ENCODE measurements at places on chromosomes 7 and 10.

DNA sequence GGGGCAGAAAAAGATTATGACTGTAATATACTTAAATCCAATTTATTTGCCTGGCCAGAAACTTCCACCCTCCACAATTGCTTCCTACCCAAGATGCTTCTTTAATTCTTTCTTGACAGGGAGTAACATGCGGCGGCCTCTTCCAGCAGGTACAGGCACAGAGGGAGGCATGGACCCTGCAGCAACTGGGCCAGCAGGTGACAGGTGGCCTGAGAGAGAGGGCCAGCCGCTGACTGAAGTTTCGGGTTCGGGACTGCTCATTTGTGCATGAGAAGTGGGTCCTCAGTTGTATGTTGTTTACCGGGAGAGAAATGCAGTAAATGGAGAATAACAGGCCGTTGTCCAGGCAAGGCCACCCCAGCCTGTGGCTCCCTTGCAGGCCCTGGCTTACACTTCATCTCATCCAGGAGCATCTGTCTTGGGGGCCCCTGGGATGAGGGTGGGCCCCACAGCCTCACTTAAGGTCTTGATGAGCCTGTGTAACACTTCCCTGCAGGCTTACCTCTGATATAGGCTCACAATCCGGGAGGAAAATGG, 72.5 kb downstream of the C10orf143 start:
- DNase-seq = no peak

- no peak for DNase-seq
Measured at GRCh38 chr10:83425306-83425705, 714.0 kb upstream of the GHITM start.

- no peak for DNase-seq
Measured at GRCh38 chr10:129307141-129307540, 159.9 kb upstream of the MGMT start.

GRCh38 chr7:73802459-73802858, 28.3 kb upstream of the CLDN4 start:
- DNase-seq = no peak

GRCh38 chr10:12844811-12845483, 156.6 kb downstream of the CCDC3 start:
- DNase-seq = no peak

GRCh38 chr10:29033311-29033940, 255.4 kb upstream of the LYZL1 start:
- no peak for DNase-seq

DNA sequence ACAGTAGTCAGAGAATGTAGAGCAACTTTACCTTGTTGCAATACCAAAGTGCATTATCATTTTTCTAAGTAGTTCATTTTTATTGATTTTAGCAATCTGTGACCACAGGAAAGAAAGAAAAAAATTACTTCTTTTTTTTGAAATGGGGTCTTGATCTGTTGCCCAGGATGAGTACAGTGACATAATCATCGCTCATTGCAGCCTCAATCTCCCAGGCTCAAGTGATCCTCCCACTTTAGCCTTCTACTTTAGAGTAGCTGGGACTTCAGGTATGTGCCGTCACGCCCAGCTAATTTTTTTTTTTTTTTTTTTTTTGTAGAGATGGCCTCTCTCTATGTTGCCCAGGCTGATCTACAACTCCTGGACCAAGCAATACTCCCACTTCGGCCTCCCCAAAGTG, 11.4 kb upstream of the OAT start:
- no peak for DNase-seq

DNA sequence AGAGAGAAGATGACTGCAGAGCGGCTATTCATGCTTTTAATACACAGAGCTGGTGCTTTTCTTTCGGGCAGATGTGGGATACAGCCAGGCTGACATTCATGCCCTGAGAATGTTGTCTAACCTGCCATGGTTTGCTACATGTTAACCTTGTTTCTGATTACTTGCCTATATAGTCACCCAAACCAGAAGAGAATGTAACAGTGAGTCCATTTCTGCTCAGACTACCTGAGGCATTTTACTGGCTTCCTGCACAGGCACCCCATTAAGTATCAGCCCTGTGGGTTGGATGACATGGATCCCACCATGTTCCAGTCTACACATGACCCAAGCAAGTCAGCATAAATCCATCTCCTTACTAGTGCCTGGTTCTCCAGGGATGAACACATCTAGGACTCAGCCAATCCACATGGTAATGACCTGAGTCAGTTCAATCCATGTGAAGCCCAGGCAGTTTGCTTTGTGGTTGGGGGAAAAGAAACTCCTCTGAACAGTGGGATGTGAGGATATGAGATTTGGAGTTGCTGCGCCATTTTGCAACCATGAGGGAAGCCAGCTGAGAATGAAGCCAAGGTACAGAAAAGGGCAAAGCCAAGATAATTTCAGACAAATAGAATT, 55.7 kb upstream of the MKX start:
- no peak for DNase-seq

GRCh38 chr10:44466236-44466635, 81.3 kb upstream of the CXCL12 start:
- no peak for DNase-seq

- no peak for DNase-seq
Measured at GRCh38 chr10:76210211-76210610, 778.8 kb downstream of the LRMDA start.

GRCh38 chr7:66143876-66144332, 29.3 kb downstream of the CRCP start:
- DNase-seq = no peak

DNA sequence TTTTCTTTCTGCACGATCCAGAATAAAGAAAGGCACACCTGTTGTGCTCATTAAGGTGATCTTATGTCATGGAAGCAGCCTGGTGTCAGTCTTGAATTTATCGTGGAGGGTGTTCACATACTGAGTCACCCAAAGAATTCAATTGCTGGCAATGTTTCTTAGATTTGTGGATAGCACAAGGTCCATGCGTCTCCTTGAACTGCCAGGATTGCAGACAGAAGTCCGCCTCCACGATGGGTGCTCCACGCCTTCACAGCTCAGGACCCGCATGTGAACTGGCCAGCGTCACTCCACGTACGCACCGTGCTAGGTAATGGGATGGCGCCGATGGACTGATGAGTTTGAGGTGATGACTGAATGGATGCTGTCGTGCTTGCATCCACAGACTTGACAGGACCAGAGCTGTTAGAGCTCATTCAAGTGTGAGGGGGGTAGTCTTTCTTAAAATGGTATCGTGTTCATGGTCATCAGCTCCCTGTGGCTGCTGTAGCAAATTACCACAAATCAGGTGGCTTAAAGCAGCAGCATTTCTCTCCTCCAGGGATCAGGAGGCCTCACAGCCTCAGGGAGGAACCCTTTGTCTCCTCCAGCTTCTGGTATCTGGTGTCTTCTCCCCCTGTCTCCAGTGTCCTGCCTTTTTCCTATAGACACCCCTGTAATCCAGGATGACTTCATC, 65.4 kb upstream of the DNAJB6 start:
- no peak for DNase-seq

- DNase-seq = no peak
Measured at GRCh38 chr7:69674701-69675182, 76.5 kb downstream of the AUTS2 start.

DNA sequence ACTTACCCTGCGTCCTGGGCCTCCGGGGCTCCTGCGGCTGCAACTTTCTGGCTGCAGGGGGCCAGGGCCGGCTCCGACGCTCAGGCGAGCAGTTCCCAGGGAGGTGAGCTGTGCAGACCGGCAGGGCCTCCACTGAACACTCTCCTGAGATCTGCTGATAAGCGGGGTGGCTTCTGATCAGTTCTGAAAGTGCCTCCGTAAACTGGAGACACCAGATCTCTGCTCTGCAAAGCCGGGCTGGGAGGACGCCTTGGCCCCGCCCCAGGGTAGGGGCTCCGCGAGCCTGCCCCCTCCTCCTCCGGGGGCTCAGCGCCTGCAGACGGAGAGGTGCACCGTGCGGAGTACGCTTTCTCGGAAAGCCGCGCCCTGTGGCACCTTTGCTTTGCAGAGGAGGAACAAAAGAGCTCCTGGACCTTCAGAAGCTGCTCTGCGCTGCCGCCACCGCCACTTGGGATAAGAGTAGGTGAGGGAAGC, 141.3 kb upstream of the VKORC1L1 start:
- DNase-seq = peak; percentile 30

DNA sequence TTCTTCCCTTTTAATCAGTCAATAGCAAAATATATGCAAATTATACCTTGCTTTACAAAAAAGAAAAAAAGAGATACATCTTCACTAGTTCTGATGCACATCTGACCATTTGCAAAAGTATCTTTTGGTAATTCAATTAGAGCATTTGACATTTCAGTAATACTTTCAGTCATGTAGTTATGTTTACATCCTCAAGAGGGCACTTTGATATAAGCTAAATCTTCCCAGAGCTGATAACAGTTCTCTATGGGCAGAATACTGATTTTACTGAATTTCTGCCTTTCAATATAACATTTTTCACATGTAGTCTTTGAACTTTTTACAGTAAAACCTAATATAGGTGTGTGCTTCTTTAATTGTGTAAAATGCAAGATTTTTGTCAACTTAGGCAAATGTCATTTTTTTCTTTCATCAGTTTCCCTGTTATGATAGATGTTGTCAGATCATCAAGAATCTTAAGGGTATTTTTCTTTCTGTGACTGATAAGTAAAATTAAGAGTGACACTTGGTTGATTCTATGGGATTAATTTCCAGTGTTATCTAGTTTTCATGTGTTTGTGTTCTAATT, 703.5 kb upstream of the SEMA3D start:
- no peak for DNase-seq

GRCh38 chr7:113799896-113800295, 118.9 kb downstream of the PPP1R3A start:
- no peak for DNase-seq

DNA sequence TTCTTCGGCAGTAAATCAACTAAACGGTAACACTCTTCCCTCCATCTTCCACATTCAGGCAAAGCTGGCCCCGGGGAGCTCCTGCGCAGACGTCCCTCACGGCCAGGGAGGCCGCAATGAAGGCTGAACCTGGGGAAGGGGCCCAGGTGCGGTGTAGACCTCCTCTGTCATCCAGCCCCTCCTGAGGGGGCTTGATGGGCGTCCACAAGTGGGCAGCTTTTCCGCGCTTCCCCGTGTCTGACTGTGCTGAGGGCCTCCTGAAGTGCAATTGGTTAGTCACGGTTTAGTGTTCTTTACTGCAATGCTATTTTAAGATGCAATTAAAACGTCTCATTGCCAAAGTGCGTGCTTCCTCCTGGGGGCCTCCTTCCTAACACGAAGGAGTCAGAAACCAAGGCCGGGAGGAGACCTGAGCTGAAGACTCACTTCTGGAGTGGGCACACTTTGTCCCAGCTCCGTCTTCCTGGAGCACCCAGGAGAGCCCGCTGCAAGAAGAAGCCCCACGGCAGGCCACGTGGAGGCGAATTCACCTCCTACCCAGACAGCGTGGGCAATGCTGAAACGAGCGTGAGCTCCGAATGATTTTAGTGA, 173.3 kb downstream of the ELFN1 start:
- DNase-seq = no peak

- DNase-seq = no peak
Measured at GRCh38 chr10:48399056-48399541, 92.6 kb downstream of the MAPK8 start.

DNA sequence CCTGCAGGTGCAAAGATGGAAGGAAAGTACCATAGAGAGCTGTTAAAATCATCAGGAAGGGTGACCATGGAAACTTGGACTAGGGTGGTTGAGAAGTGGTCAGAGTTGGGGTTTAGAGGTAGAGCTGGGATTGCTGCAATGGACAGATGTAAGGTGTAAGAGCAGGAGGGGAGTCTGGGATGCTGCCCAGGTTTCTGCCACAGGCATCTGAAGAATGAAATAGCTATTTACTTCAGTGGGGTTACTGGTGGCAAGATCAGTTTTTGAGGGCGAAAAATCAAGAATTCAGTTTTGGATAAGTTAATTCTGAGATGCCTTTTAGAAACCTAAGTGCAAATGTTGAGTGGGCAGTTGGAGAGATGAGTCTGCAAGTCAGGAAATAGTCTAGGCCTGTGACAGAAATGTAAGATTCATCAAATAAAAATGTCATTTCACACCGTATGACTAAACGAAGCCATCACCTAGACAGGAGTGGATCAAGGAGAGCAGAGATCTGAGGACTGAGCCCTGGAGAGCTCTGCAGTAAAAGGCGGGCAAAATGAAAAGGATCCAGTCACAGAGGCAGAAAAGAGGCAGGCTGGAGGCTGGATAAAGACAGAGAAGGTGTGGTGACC, 22.7 kb upstream of the TOMM7 start:
- DNase-seq = no peak

DNA sequence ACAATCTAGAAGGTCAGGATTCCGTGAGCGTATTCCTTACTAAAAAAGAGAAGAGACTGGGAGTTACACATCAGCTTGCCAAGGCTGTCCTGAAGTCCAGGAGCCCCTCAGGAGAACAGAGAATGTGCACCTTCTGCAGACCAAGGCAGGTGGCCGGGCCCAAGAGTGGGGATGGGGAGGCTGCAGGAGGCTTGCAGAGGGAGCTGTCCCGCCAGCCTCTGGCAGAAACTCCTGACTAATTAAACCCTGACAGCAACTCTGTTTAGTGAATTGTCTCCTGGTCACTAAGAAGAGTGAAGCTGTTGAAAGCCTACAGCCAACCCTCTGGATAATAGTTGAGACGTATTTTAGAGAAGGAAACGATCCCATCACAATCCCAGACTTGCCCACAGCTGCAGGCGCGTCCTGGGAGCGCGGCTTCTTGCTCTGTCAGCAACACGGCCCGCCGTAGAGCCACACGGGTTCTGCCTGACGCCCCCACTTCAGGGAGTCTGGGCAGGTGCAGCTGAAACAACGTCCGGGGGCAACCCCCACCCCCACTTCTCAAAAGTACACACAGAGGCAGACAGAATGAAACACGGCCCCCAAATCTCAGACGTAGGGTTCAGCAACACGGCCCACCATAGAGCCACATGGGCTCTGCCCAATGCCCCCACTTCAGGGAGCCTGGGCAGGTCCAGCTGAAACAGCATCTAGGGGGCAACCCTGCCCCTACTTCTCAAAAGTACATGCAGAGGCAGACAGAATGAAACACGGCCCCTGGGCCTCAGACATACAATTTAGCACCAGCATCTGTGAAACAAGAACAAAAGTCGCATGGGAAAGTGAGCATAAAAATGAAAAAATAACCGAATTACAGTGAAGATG, 45.2 kb downstream of the DIP2C start:
- no peak for DNase-seq

GRCh38 chr10:31099094-31099493, 67.4 kb upstream of the ZNF438 start:
- DNase-seq = no peak

DNA sequence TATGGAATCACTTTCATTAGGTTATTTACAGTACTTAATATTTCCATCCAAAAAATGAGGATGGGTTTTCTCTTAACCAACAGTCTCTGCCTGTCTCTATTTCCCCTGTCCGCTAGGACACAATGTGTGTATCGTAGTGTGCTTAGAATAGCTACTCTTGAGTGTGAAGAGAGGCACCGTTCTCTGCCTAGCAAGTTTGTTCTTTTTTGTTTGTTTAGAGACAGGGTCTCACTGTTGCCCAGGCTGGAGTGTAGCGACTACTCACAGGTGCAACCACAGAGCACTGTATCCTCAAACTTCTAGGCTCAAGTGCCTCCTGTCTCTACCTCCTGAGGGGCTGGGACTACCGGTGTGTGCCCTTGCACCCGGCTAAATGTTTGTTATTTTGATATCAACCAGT, 121.9 kb downstream of the ANK3 start:
- DNase-seq = no peak
